Epithelial cell of proximal tubule (primary cell): ENCODE measurements at places on chromosomes 1 and 21. TPM values are rescaled to one million over a fixed set of nuclear protein-coding genes. Genes with fewer than 3 reads are reported as not detected.
A peak's percentile ranks its signal among the peaks of the same experiment; 100 is the strongest.

DNA sequence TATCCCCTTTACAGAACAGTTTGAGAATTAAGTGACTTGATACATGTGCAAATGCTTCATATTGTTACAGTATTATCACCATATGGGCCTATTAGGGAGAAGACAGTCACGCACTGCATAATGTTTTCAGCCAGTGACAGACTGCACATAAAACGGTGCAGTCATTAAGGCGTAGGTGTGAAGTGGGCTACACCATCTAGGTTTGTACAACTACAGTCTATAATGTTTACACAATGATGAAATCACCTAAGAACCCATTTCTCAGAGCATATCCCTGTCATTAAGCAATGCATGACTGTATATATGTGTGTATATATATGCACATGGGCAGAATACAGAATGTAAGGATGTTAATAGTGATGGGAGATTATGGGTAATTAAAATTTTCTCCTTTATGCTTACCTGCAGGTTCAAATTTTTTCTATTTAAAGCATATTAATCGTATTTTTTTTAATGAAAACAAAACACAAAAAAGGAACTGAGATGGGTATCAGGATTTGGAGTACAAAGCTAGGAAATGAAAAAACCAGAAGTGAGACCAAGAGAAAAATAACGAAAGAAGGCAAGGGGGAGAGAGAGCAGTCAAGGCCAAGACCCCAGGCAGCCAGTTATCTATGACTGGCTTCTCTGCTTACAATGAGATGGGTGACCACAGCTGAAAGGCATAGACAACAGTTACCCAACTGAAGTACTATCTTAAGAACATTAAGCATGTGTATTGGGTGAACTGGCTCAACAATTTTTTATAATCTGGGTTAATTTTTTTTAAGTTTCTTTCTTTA is 122.9 kb upstream of the DAB1 start:
- no peak for DNase-seq

The OR2AK2 gene
- total RNA-seq: not detected in 2 replicates

DNA sequence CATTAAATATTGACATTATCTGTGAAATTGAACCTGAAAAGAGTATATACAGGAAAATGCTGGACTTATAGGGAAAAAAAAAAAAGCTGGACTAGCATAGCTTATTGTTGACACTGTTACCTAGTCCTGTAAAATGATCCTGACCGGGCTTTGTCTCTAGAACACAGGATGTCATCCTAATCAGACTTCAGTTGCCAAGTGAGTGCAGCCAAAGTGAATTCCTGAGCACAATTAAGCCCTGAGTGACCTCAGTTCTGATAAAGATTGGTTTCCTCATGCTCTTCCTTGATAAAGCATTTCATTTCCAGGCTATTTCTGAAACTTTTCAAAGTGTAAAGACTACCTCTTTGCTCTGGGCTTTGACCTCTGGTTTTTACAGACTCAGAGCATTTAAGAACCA is 19.8 kb downstream of the SELP start:
- DNase-seq: no peak

- no peak for DNase-seq
Measured at GRCh38 chr1:70790232-70790923, 257.2 kb downstream of the PTGER3 start.

The ERG gene
- total RNA-seq: 0.29 TPM in 1 of 2 replicates, not detected in the other

The IVL gene
- 0.35 and 2.1 TPM in 2 replicates for total RNA-seq

DNA sequence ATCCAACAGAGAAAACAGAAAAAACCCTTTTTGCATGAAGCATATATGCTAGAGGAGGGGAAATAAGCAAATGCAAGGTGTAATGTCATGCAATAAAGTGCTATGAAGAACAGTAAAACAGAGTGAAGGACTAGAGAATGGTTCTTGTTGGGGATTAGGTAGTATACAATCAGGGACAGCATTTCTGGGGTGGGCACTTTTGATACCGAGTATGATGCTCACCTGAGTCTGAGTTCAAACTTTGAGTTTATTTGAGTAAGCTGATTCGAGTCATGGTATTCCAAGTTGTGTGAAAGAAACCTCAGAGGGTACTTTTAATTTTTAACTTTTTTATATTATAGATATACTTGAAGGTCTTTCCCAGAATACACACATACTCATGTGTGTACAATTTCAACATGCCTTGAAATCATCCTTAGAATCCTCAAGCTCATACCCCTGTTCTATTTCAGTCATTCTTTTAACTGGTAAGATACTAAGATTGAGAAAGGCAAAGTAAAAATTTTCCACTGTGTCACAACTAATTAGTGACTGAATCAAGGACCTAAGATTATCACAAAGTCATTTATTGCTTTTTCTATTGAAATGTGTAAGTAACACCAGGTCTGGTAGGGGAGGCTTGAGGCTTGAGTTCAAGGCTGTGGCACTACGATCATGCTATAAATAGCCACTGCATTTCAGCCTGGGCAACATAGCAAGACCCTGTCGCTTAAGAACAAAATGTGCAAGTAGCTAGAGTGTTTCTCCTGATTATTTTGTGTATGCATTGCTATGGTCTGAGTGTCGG is 12.1 kb downstream of the LRRC8B start:
- DNase-seq: no peak

- peak; percentile 75 for DNase-seq
Measured at GRCh38 chr1:167136191-167136614, 42.3 kb downstream of the STYXL2 start.

The SFN gene
- 213 and 239 TPM in 2 replicates for total RNA-seq

DNA sequence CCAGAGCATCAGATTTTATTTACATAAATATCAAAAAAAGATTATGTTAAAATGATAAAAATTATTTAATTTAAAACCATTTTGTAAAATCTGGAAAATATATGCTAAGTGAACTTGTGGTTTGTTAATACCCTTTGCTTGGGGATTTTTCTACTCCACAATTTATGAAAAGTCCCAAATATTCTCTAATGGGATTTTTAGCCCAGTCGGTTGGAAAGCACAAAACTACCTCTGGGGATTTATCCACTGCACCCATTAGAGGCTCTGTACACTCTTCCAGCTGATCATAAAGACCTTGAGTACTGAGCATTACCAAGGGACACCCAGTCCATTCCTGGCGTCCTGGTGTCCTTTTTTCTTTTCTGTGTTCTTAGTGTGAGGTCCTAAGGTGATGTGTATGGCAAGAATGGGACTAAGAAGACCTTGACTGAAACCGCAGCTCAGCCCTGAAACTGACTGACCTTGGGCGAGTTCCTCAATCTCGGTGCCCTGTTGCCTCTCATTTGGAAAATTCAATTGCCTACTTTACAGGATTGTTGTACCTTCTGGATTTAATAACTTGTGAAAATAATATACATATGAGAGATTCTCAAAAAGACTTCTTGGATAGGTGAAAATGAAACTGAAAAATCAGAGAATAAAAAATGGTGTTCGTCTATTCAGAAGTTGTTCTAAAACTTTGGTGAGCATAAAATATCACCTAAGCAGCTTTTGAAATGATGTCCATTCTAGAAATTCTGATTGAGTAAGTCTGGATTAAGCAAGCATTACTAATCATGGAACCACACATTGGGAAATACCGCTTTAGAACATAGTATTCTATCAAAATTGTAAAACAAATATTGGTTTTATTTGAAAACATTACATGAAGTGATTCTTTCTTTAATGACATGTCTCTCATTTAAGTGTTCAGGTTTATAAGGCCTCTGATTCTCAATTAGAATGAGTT is 21.5 kb upstream of the SAMSN1 start:
- DNase-seq: no peak

GRCh38 chr1:207022996-207023679 is 9.4 kb downstream of the C1orf116 start:
- no peak for DNase-seq

DNA sequence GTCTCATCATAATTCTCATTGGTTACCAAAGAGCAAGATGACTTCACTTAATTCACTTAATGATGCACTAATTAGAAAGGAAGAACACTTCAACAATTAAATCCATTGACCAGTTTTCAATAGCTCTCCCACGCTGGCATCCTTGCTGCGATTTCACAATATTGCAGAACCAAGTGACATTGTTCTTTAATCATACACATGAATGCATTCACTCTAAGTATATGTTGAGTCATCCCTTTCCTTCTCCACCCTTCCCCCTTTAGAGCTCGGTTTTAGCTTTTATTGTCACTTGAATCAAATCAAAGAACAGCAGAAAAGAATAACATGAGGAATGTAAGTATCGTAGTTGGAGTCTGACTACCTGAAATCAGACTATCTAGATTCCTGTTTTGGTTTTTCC is 233.6 kb upstream of the FMN2 start:
- DNase-seq: peak; percentile 52

- DNase-seq: no peak
Measured at GRCh38 chr21:21929789-21930188, 931.6 kb downstream of the NCAM2 start.

The CLEC20A gene
- total RNA-seq: not detected in 2 replicates

GRCh38 chr1:44664730-44665370 is 9.4 kb downstream of the TMEM53 start:
- DNase-seq: no peak

The FAM177B gene
- total RNA-seq: not detected in 2 replicates

DNA sequence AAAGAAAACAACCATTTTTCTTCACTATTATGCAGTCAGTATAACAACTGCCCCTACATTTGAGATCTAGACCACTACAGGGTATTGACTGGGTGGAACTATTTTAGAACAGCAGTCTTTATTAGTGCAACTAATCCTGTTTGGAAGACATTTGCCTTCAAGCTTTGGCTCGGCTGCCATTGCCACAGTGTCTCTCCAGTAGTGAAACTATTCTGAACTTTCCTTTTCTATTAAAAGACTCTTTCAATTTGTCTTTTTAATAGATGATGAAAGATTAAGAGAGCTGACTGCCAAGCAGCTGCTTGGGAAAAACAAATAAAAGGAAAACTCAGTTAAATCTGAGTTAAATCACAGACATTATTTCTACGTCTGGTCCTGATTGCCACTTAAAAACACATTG is 49.3 kb downstream of the LPGAT1 start:
- DNase-seq: no peak

DNA sequence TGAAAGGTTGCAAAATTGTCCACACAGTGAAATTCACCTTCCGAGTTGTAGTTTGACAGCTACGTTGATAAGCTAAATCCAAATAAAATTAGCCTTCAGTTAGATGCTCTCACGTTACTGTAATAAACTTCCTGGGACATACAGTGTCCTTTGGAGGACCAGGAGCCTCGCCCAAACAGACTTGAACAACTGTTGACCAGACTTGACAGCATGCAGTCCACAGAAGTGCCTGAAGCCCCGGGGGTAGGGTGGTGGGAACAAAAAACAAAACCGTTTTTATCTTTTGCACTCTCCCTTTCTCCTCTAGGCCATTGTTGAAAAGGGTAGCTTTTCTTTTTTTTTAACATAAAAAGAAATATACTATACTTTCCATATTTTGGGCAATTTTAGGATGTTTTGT is 172.8 kb upstream of the SAMSN1 start:
- DNase-seq: no peak

The TNFAIP8L2 gene
- total RNA-seq: not detected in 2 replicates

- no peak for DNase-seq
Measured at GRCh38 chr1:195462646-195463045, 1145.6 kb downstream of the KCNT2 start.
